Esophagus muscularis mucosa (tissue), 4 donors: ENCODE measurements at places on chromosomes 1 and 21.
A peak's percentile ranks its signal among the peaks of the same experiment; 100 is the strongest.

DNA sequence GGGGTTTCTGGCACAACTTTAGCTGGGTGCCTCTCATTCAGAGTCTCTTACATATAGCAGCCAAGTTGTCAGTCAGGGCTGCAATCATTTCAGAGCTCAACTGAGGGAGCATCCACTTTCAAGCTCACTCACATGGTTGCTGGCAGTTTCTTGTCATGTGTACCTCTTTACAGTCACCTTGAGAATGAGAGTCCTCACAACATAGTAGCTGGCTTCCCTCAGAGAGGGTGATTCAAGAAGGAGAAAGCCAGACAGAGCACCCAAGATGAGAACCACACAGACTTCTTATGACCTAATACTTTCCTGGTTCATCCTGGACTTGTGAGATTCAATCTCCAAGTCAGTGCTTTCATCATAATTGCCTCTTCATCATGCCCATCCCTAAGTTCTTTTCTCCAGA lies 57.2 kb downstream of the DPT start:
- DNase-seq: no peak

DNA sequence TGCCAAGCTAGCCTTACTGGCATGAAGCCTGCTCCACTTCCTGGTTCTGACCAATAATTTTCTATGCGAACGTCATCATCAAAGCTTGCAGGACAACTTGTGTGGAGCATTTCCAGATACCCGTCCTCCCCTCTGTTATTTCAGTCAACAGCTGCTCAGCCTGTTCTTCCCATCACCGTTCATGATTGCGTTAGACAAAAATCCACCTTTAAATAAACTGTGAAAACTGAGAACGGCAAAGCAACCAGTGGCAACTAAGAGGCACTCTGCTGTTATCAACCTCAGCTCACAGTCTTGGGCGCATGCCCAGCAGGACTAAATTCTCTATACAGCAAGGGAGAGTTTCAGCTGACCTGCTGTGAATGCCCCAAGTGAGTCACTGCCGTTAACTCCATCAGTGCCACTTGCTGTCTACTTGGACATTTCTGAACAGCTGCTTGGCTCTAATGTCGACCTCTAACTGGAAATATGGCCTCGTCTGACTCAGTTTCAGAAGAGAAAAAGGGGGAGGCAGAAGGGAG lies 207.4 kb upstream of the RUNX1 start:
- peak; percentile 92 for DNase-seq

DNA sequence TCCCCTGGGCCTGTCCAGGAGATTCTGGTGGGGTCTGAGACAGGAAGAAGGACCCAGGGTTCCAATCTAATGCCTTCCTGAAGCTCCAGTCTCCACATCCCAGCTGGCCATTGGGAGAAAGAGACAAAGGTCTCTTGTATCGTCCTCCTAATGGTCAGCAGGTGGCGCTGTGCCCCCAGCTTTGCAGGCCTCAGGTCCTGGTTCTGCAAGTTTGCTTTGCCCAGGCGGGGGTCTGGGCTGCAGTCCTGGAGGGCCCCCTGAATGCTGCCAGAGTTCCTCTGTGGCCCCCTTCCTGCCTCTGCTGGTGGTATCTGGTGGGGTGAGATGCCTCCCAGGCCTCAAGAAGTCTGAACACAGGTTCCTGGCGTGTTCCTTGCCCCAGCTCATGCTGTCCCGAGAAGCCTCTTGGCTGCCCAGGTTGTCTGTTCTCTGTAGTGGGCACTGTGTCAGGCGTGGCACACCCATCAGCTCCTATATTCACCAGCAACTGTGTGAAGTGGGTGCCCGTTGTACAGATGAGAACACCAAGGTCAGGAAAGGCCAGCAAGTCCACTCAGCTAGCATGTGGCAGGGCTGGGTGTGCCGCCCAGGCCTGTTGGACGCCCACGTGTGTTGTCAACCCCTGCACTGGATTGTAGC lies 33.8 kb upstream of the CSF3R start:
- no peak for DNase-seq

DNA sequence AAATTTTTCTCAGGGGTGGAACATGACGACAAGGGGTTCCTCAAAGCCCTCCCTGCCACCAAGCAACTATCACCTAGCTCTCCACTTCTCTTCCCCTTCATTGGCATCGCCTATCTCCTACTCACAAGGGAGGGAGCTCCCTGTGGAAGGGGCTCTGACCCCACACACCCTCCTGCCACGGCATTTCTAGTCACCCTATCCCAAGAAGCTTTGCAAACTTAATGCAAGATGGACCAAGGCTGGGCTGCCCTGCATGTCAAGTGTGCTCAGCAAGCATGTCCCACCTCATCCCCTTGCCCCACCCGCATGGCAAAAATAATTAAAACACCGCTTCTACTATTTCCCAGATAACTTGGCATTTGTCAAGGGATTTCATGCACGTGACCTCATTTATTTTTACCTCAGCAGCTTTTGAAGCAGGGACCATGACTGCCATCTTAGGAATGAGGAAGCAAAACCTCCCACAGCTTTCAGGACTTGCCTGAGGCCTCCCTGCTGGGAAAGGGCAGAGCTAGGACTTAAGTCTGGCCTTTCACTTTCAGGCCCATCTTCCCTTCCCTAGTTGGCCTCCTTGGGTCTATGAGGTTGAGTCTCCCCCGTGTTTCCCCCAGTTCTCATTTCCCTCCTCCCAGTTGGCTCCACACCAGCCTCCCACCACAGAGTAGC lies 161.3 kb downstream of the TSEN15 start:
- peak; percentile 62 for DNase-seq

GRCh38 chr1:173554541-173555250 lies 48.2 kb downstream of the SLC9C2 start:
- no peak for DNase-seq

- DNase-seq: peak; percentile 26
Measured at GRCh38 chr1:41319106-41319755, 42.0 kb upstream of the FOXO6 start.

DNA sequence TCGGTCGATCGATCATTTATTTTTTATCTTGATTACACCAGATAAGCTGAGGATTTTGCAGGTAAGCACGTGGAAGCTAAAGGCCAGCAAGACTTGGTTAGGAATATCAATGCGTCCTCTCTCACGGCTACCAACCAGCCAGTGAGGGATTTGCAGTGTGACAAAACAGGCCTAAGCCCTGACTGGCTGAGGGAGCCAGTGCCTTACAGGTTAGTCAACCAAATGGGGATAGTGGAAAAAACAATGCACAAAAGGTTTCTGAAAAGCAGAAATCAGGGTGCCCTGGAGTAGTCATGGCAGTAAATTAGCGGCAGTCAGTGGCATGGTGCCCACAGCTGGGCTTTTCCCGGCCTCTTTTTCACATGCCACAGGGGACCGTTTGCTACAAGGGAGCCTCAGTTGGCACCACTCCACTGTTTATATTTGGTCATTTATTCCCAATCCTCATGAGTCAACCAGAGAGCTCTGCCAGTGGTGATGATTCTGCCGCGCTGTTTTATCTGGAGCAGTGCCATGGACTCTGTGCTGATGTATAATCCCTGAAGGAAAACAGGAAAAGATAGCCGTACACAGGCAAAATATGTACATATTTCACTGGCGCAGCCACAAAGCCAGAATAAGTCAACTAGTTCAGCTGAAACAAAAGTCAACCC lies 167.6 kb downstream of the RHOU start:
- DNase-seq: peak; percentile 98

DNA sequence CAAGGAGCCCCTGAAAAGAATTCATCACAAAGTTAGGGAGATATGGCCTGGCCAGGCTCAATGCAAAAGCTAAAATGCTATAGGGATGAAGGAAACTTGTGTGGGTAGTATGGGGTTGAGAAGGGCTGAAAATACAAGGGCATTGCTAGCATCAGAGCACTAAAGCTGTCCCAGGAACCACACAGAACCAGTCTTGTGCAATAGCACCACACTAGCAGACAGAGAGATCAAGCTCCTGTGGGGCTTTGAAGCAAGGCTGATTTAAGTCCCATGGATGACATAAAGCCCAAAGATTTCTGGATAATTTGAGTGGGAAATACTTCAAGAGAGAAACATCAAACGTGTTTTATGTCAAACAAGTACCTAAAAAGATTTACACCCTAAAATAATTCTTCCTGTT lies 97.1 kb downstream of the VAV3 start:
- no peak for DNase-seq

GRCh38 chr1:225464851-225465792 lies 37.3 kb upstream of the LBR start:
- DNase-seq: no peak

- DNase-seq: no peak
Measured at GRCh38 chr21:42784276-42784675, 95.1 kb downstream of the WDR4 start.

DNA sequence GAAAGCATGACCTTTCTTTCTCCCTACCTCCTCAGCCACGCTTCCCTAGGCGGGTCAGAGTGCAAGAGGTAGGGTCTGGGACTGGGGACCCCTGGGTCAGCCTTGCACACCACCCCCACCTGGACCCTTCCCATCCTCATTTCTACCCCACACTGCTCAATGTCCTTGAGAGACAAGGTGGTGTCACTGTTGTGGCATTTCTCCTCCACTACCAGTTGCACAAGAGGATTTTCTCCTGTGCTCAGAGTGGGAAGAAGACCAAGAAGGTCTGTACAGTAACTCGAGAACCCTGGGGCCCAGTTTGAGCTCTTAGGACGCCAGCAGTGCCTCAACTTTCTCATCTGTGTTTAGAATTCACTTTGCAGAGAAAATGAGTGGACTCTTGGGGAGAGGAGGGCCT lies 49.4 kb upstream of the CD34 start:
- no peak for DNase-seq

GRCh38 chr1:5010656-5011055 lies 356.2 kb downstream of the AJAP1 start:
- peak; percentile 89 for DNase-seq

DNA sequence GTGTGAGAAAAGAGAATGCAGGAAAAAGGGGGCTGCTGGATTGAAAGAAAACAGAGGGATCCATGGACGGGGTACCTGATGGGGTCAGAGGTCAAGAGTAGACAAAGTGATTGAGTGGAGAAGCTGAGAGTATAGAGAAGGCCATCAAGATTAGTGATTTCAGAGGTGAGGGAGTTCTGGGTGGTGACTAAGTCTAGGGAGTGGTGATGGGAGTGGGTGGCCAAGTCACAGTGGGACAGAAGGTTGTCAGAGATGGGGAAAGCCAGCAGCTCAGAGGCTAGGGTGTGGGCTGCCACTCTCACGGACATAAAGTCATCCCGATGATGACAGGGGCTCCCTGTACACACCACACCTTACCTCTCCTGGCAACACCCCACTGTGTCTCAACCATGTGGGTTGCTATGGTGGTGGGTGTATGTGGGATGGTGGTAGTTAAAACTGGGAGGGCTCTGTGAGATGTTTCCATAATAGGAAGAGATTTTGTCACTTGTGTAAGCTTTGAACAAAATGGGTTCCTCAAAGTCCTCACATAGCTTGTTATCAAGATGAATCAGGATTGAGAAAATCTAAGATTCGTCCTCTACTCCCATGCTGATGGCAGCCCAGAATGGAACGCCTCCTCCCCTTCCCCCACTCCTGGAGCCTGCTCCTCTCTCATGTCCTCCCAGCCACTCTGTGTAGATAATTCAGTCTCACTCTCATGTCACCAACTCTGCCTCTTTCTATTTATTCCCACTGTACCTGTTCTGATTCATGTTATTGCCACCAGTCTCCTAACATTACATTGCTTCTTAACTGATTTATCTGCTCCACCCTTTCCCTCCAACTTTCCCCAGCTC lies 20.3 kb upstream of the CSF1 start:
- no peak for DNase-seq

DNA sequence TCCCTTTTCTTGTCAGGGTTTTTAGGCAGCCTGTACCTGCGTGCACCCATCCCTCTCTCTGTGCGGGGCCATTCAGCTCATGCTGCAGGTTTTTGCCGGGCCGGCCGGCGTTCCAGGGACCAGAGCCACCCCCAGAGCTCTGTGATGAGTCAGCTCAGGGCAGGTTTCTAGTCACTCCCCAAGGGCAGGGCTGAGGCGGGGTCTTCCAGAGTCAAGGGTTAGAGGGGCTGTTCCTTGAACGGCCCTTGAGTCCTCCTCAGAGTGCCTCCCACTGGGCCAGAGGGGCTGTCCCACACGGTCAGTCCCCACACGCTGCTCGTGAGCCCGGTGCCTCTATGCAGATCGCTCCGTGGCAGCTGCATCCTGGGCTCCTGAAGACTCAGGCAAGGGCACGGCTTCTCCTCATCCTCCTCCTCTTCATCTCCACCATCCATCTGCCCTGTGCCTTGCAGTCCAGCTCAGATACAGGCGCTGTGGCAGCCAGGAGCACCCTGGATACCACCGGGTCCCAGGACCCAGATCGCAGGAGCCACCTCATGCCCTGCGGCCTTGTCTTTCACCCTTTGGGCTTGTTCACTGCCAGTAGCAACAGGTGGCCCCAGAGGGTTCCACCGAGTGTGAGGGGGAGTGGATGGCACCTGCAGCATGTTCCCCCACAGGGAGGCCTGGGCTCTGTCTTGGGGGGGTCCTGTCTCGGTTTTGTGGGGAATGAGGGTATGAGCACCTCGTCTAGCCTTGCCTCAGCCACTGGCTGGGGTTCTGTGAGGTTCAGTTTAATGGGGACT lies 17.4 kb downstream of the SLX9 start:
- no peak for DNase-seq

GRCh38 chr1:226702957-226703831 lies 35.9 kb downstream of the ITPKB start:
- no peak for DNase-seq

- no peak for DNase-seq
Measured at GRCh38 chr1:3886106-3886670, 13.9 kb downstream of the C1orf174 start.

DNA sequence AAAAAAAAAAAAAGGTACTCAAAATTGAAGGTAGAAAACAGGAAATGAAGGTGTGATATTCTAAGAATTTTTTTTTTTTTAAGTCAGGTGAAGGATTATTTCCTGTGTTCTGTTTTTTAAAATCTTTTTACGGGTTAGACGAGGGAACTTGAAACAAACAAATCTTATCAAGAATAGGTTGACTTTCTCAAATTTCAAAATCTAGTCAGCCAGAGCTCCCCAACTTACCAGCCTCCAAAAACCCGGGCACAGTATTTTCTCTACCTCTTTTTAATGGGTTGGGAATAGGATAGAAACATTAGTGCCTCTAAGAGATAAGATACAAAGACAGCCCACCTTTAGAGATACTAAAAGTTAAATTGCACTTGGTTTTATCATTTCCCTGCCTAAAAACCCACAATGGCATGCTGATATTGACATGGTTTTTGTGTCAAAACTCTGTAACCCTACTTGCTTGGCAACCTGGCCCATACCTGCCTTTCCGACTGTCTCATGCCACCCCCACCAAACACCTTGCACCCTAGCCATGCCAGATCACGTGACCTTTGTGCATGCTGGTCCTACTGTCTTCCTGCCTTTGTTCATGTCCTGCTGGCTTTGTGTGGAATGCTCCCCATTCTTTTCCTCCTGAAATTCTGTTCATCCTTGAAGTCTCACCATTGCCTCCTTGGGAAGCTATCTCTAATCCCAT lies 4.2 kb downstream of the RCAN3 start:
- DNase-seq: no peak

- DNase-seq: peak; percentile 21
Measured at GRCh38 chr21:38181096-38181495, 75.7 kb upstream of the KCNJ15 start.

GRCh38 chr1:204870160-204870912 lies at the start of gene NFASC:
Gene NFASC, plus strand, starts transcription at chr1:204870862. Its CDS starts 73,454 bp downstream, at chr1:204944316.
- DNase-seq: no peak
